ENCODE measurements at places on chromosomes 6 and 20. TPM values are rescaled to one million over a fixed set of nuclear protein-coding genes. Genes with fewer than 3 reads are reported as not detected.

MAFB gene
- polyA plus RNA-seq, result 0.08 TPM

RPS21 gene
- 1,550 TPM for polyA plus RNA-seq

RAMACL gene
- polyA plus RNA-seq, result not detected

TRIM26 gene
- polyA plus RNA-seq, result 66.0 TPM

RNF39 gene
- 0.09 TPM for polyA plus RNA-seq

SLC22A16 gene
- polyA plus RNA-seq, result not detected

ENPP1 gene
- polyA plus RNA-seq, result not detected

Measured in GM12878 (cell line).